ENCODE measurements at places on chromosomes 5 and 9.

- no peak for DNase-seq
Observed at GRCh38 chr9:88071331-88071730, 66.9 kb downstream of the SPATA31C2 start.

DNA sequence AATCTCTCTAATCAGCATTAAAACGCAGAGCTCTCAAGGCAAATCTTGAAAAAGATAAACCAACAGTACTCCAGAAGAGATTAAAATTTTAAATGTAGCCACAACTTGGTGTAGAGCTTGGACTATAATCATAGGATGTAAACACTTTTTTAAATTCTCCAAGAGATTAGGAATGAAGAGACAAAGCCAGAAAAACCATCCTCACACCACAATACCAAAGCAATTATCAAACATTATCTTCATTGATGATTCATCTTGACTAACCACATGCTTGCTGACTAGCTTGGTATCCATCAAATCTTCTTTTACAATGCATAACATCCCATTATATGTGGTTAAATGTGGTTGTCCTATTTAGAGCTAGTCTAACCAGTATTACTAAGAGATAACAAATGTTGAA, 815.1 kb downstream of the TLE1 start:
- DNase-seq: no peak

DNA sequence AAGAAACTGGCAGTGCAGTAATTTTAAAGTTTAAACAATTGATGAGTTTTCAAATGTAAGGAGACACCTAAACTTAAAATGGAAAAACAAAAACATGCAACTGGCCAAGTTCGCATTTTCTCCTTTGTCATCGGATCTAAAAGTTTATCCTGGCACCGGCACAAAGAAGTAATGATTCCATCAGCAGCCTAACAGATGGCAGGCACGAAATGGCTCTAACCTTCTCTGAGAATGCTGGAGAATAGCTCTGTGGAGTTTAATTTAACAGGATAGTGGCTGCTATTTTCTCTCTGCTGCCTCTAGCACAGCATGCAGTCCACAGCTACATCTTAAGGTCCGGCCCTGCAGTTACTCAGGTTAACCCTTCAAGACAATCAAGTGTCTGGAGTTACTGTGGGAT, 82.2 kb downstream of the PRELID2 start:
- DNase-seq: peak; percentile 64

- DNase-seq: no peak
Observed at GRCh38 chr5:3105172-3105571, 353.7 kb upstream of the IRX2 start.

DNA sequence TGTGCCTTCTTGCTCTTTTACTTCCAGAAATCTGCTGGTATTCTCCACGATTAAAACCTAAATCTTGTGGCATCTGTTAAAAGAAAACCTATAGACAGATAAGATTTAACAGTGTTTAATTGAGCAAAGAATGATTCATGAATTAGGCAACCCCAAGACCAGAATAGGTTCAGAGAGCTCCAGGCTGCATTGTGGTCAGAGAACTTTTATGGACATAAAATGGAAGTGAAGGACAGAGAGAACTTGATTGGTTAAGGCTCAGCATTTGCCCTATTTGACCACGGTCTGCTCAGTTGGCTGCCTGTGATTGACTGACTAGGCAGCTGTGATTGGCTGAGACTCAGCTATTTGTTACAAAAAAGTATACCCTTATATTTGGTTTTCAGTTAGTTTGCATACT, 10.4 kb upstream of the SLC36A2 start:
- no peak for DNase-seq

DNA sequence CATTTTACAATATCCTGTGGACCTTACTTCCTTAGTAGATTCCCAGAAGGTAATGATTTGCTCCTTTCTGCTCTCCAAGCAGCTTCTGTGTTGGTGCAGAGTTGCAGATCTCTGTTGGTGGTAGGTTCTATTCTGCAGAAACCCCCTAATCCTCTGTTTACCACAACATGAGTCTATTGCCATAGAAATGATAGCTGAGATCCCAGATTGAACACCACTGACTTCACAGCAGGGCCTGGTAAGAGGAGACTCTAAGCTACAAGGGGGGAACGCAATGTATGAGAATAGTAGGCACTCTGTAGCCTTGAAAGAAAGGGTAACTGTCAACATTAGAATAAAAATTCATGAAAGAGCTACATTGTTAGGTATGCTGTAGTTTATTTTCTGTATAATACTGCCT, 59.5 kb downstream of the MUSK start:
- DNase-seq: no peak

- no peak for DNase-seq
Observed at GRCh38 chr5:14450742-14451141, 130.8 kb upstream of the OTULINL start.

DNA sequence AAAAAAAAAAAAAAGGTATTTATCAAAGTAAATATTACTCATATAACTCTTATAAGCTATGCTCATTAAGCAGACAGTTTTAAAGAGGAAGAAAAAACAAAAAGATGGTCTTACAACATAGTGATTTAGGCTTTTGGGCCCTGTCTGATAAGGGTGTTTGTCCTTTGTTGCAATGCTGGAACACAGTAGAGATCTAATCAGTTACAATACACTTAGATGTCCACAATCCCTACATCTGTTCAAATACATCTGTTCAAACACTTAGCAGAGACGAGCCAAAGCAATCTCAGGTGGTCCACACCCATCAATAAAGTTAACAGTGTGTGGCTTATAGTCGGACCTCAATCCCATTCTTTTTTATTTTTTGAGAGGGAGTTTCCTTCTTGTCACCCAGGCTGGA, 11.0 kb downstream of the PRXL2C start:
- DNase-seq: no peak

GRCh38 chr9:20403346-20403745, 219.0 kb downstream of the MLLT3 start:
- DNase-seq: no peak

DNA sequence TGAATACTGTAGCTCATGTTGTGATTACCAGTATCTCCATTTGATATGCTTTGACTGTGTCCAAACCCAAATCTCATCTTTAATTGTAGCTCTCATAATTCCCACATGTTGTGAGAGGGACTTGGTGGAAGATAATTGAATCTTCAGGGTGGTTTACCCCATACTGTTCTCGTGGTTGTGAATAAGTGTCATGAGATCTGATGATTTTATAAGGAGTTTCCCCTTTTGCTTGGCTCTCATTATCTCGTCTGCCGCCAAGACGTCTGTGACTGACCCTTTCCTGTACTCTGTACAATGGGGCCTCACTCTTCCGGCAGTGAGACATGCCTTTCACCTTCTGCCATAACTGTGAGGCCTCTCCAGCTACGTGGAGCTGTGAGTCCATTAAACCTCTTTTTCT, 59.3 kb downstream of the TRIO start:
- no peak for DNase-seq

DNA sequence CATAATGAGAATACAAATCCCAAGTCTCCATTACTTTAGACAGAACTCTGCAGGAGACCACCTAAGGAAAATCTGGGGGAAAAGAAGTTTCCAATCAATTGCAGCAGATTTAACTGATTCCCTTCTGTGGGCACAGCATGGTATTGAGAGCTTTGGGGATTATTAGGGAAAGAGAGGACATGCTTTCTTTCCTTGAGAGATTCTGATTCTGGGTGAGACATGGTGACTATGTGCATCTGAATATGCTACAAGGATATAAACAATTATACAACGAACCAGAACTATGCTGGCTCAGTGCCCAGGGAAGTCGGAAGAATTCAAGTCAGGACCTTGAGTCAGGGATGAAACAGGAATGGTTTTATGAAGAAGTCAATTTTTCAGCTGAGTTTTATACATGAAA, 183.7 kb downstream of the PDE4D start:
- DNase-seq: no peak

- DNase-seq: no peak
Observed at GRCh38 chr9:132721661-132722060, 51.4 kb downstream of the GTF3C4 start.

DNA sequence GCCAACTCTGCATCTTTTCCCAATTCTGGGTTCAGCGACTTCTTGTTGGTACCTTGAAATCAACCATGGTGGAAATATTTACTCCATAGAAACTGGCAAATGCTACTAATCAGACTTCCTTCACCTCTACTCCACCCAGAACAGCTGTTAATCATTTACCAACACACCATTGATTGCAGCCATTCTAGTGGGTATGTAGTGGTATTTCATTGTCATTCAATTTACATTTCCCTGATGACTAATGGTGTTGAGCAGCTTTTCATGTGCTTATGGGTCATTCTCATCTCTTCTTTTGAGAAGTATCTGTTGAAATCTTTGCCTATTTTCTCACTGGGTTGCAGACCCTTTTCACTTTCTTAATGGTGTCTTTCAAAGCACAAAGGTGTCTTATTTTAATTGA, 122.4 kb upstream of the MSX2 start:
- DNase-seq: no peak

DNA sequence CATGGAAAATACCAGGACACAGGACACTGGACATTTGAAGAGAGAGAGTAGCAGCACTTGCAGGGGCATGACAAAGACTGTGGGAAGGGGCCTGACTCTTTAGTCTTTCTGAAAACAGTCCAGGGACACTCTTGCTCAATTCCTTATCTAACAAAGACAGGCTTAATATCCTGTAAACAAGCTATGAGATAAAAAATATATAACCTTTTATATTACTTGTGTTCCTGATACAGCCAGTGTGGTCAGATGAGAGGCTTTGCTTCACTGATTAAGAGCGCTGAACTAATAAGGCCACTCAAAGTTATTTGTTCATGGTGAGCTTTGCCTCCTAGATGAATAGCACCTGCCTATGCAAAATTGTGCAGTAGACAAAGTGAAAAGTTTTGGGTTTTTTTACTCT, 518.7 kb downstream of the LRRC70 start:
- no peak for DNase-seq

DNA sequence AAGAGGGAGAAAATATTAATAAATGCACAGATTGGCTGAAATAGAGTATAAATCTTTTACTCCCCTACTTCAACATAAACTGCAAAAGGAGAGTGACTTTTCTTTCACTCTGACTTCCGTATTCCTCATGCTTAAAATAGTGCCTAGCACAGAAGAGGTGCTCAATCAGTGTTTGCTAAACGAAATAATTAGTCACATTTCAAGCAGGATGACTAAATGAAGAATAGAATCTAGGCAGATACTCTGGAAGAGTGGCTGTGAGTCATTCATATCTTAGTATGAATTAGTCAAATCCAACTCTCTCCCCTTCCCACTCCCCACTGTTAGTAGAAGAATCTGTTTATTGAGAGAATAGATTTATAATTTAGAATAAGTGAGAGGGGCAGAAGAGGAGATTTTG, 4.8 kb downstream of the CD274 start:
- no peak for DNase-seq

- no peak for DNase-seq
Observed at GRCh38 chr9:131034268-131034667, 25.3 kb downstream of the LAMC3 start.

- DNase-seq: peak; percentile 51
Observed at GRCh38 chr9:17462869-17463464, 115.9 kb upstream of the SH3GL2 start.

DNA sequence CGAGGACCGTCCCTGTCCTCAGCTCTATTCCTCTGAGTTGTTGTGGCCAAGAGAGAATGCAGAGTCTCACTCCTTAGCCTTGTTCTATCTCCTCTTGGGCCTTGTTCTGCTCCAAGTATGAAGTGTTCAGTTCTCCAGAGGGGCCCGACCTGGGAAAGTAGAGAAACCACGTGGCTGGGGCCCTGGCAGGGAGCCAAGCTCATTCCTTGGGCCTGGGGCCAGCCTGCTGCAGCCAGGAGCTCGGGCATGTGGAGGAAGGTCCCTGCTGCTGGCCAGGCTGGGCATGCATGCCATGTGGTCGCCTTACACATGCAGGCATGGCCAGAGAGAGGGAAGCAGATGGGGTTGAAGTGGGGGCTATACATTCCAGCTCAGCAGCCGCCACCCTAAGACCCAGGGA, 60.7 kb downstream of the COL27A1 start:
- no peak for DNase-seq

DNA sequence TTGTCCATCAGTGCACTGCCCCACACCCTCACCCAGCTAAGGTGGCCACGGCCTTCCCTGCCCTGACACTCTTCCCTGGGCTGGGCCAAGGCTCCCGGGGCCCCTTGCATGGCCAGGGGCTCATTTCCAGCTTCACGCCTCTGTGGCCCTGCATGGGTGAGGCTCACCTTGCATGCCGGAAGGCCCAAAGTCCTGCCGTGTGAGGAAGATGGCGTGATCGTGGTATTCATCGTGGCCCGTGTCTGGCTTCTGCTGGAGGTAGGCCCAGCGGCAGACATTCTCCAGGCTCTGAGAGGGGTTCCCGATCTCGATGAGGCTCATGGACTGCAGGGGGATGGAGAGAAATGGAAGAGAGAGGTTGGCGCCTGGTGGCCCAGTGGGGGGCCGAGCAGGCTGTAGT, 98.4 kb downstream of the ZNF354C start:
- DNase-seq: no peak

DNA sequence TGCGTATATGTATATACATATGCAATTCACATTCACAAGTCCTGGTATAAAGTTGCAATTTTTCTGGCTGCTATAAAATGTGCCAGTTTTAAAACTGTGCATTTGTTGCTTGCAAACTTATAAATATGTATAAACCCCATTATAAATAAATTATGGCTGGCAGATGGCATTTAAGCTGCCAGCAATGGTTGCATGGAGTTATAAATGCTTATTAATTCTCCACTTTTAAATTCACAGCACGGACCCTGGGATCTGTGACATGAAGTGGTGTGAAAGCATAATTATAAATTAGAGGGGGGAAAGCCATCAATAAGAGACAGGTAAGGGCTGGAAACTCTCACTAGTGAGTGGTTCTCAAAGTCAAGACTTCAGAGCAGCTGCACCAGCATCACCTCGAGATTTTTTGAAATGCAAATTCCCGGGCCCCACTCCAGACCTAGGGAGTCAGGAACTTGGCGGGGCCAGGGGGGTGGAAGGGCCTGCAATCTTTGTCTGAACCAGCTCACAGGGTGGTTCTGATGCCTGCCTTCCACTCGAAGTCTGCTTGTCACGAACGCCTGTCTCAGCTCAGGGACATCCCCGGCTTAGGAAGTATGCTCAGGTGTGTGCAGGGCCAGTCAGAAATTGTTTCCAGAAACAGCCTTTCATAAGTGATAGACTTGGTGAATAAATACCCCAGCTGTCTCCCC, 16.9 kb downstream of the S1PR3 start:
- no peak for DNase-seq

GRCh38 chr9:94833802-94834201, 107.3 kb downstream of the AOPEP start:
- DNase-seq: no peak

DNA sequence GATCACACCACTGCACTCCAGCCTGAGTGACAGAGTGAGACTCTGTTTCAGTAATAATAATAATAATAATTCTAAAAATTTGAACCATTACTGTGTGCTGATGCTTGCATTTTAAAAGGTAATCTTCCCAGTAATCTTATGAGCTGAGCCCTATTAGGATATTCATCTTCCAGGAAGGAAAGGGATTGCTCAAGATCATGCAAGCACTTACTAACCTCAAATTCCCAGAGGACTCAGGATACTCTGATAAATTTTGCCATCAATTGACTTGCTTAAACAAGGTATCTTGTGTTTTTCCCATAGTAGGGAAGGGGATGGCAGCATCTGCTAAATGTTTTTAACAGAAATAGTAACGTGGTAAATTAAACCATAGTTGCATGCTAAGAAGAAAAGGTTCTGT, 176.4 kb upstream of the MRPS30 start:
- DNase-seq: no peak

GRCh38 chr5:31888564-31888963, 249.6 kb downstream of the PDZD2 start:
- DNase-seq: no peak
